ENCODE measurements at places on chromosomes 3 and 15.
A peak's percentile ranks its signal among the peaks of the same experiment; 100 is the strongest.

- no peaks in the 10 kb centered on the region for H3K36me3 ChIP-seq
- H3K4me1 ChIP-seq: no peaks in the 10 kb centered on the region
- H3K27me3 ChIP-seq: no peaks in the 10 kb centered on the region
Measured at GRCh38 chr15:36942248-36942827, 158.0 kb downstream of the MEIS2 start.

DNA sequence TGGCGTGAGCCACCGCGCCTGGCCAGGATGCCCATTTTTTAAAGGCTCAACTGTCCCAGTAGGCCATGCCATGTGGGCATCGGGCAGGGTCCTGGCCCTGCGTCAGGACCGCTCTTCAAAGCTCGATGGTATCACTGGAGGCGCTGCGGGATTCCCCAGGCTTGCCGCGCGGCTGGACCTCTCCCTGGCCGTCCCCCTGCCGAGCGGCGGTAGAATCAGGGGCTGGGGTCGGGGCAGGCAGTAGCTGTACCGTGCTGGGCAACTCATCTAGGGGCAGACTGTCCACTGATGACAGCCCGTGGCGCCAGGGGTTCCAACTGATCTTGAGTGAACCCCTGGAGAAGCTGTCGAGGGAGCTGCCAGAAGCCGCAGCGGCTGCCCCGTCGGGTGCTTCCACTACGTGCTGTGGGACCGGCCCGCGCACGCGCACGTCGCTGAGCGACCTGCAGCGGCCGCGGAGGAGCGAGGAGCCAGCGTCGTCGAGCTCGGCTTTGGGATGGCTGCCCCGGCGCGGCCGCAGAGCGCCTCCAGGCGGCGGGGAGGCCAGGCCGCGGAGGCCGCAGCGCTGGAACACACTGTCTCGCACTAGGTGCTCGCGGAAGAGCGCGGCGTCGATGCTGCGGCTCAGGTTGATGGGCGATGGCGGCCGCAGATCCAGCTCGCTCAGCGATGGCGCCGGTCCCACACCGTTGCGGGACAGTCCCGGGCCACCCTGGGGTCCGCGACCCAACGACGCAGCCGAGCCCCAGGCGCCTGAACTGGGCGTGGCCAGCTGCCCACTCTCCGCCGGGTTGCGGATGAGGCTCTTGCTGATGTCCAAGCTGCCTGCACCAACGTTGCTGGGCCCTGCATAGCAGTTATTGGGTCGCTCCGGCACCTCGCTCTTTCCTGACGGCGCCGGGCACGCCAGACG, 5.8 kb downstream of the PRRT3 start:
- peaks cover 8% of the 10 kb centered on the region for H3K4me1 ChIP-seq
- peaks cover 3% of the 10 kb centered on the region for H3K27me3 ChIP-seq
- H3K27ac ChIP-seq: no peak overlapping the region
- H3K36me3 ChIP-seq: peaks cover 16% of the 10 kb centered on the region
- DNase-seq: peak; percentile 87

- no peak for DNase-seq
- H3K4me1 ChIP-seq: no peaks in the 10 kb centered on the region
- H3K4me3 ChIP-seq: no peak overlapping the region
- H3K36me3 ChIP-seq: no peaks in the 10 kb centered on the region
- no peaks in the 10 kb centered on the region for H3K27me3 ChIP-seq
- H3K27ac ChIP-seq: no peak overlapping the region
Measured at GRCh38 chr3:24151594-24151993, 206.5 kb downstream of the NR1D2 start.

DNA sequence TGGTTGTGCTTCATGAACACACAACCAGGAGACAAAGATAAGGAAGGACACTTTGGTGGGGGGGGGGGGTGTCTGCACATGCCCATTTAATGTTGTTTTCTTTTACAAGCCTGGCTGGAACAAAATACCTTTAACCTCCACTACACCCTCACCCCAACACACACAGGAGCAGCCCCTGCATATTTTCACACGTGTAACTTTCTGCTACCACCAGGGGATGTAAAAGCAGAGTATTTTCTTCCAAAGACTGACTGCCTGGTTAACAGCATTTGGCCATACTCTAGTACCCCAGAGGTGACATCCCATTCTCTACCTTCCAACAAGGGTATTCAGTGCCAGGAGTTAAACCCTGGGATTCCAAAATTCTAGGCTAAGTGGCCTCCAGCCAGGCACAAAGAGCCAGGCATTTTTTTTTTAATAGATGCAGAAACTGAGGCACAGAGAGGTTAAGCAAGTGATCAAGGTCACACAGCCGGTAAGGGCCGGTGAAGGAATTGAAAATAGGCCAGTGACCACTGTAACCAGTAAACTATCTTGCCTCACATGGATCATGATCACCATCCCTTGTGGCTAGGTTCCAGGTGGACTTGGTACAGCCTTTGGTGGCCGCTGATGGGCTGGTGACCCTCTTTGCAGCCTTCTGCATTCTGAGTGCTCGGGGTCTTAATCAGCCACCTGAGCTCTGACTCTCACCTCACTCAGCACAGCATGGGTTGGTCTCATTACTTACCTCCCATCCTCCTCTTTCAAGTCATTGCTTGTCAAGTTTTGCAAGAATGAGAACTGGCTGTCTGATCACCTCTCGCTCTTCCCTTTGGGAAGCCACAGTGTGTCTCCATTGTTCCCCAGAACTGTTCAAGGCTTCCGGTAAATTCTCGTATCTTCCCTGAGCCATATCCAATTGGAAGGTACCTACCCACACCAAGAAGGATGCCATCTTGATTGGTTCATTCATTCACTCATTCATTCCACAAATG, 20.4 kb downstream of the MAGI1 start:
- no peak overlapping the region for H3K4me3 ChIP-seq
- H3K36me3 ChIP-seq: no peaks in the 10 kb centered on the region
- no peak overlapping the region for H3K27ac ChIP-seq
- H3K4me1 ChIP-seq: no peaks in the 10 kb centered on the region
- H3K27me3 ChIP-seq: no peaks in the 10 kb centered on the region

DNA sequence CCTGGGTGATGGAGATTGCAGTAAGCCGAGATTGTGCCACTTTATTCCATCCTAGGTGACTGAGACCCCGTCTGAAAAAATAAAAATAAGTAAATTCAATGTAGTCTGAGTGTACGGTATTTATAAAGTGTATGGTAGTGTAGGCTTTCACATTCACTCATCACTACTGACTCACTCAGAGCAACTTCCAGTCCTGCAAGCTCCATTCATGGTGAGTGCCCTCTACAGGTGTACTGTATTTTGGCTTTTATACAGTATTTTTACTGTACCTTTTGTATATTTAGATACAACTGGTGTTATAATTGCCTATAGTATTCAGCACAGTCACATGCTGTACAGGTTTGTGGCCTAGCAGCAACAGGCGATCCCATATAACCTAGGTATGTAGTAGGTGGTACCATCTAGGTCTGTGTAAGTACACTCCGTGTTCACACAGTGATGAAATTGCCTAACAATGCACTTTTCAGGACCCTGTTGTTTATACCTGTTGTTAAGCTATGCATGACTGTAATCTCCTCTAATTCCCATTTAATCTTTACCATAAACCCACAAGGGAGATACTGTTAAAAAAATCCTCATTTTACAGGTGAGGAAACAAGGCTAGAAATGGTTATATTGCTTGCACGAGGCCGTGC, 19.3 kb downstream of the CACNA1D start:
- H3K27me3 ChIP-seq: peaks cover 6% of the 10 kb centered on the region
- H3K27ac ChIP-seq: no peak overlapping the region
- DNase-seq: no peak
- no peaks in the 10 kb centered on the region for H3K36me3 ChIP-seq

DNA sequence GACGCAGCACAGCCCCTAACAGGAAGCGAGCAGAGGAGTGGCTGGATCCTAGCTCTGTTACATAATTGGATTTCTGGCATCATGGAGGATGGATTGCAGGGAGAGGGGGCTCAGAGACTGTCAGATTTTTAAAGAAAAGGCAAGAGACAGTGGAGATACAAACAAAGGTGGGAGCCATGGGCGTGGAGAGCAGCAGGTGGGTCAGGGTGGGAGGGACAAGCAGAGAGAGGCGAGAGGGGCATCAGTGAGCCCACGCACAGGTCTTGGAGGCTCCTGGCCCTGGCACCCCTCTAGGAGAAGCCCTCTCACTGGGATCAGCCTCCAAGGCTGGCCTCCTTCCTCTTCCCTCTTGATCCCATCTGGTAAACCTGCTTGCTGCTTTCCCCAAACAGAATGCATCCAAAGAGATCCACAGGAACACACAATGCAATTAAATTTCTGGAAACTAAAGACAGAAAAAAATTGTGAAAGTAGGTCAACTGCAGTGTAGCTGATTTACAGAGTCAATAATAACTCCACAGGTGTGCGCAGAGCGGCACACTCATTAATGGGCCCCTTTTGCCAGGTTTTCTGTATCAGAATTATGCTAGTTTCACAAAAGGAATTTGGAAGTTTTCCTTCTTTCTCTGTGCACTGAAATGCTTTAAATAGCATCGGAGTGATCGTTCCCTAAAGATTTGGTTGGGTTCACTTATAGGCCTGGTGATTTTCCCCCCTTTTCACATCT, 66.1 kb downstream of the LSM3 start:
- no peaks in the 10 kb centered on the region for H3K27me3 ChIP-seq
- H3K4me1 ChIP-seq: no peaks in the 10 kb centered on the region
- DNase-seq: no peak
- no peak overlapping the region for H3K27ac ChIP-seq
- no peak overlapping the region for H3K4me3 ChIP-seq
- no peaks in the 10 kb centered on the region for H3K36me3 ChIP-seq
